Activated CD8-positive, alpha-beta T cell treated with anti-CD3 and anti-CD28 coated beads, Interleukin-2, amount 10 ng/mL, durations not matched to agents 7 days and 5 days (primary cell): ENCODE measurements at places on chromosomes 7 and 10.

DNA sequence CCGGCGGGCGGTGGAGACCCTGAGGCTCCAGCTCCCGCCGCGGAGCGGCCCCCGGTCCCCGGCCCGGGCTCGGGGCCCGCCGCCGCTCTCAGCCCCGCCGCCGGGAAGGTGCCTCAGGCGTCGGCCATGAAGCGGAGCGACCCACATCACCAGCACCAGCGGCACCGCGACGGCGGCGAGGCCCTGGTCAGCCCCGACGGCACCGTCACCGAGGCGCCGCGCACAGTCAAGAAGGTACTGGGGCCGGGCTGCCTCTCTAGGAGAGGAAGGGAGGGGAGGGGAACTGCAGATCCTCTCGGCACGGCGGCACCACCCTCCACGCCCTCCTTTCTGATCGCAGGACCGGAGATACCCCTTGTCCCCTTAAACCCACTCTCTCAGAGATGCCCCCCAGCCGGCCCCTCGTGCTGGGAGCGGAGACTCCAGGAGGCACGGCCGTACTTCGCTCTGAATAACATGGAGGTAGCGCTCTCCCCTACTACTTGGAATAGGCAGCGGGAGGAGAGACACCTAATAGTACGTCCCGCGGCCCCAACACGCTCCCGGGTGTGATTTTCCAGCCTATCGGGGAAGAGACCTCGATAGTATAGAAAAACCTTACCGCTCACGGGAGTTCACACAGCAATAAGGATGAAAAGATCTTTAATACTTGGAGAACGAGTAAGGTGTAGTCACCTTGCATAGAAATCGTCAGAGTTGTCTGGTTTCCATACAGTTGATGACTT lies 538 bp downstream of the AHCYL2 start:
- no peaks in the 10 kb centered on the region for H3K36me3 ChIP-seq
- peaks cover 32% of the 10 kb centered on the region for H3K4me1 ChIP-seq
- H3K4me3 ChIP-seq: peak overlapping the region; percentile 85
- DNase-seq: peak; percentile 68
- H3K27ac ChIP-seq: peak overlapping the region; percentile 73
- H3K27me3 ChIP-seq: no peaks in the 10 kb centered on the region

- no peaks in the 10 kb centered on the region for H3K27me3 ChIP-seq
- peaks cover 43% of the 10 kb centered on the region for H3K36me3 ChIP-seq
- no peak for DNase-seq
- no peak overlapping the region for H3K27ac ChIP-seq
- H3K4me1 ChIP-seq: peaks cover 3% of the 10 kb centered on the region
Measured at GRCh38 chr10:74072503-74072902, 74.6 kb downstream of the VCL start.

GRCh38 chr7:91811236-91811635 lies 69.3 kb downstream of the MTERF1 start:
- no peak for DNase-seq
- H3K36me3 ChIP-seq: no peaks in the 10 kb centered on the region
- H3K4me1 ChIP-seq: no peaks in the 10 kb centered on the region

GRCh38 chr7:87628780-87629569 lies 777 bp downstream of the RUNDC3B start:
- peaks cover 12% of the 10 kb centered on the region for H3K27me3 ChIP-seq
- H3K4me1 ChIP-seq: peaks cover 11% of the 10 kb centered on the region
- H3K36me3 ChIP-seq: no peaks in the 10 kb centered on the region
- H3K27ac ChIP-seq: no peak overlapping the region
- H3K4me3 ChIP-seq: peak overlapping the region; percentile 77
- DNase-seq: peak; percentile 38

DNA sequence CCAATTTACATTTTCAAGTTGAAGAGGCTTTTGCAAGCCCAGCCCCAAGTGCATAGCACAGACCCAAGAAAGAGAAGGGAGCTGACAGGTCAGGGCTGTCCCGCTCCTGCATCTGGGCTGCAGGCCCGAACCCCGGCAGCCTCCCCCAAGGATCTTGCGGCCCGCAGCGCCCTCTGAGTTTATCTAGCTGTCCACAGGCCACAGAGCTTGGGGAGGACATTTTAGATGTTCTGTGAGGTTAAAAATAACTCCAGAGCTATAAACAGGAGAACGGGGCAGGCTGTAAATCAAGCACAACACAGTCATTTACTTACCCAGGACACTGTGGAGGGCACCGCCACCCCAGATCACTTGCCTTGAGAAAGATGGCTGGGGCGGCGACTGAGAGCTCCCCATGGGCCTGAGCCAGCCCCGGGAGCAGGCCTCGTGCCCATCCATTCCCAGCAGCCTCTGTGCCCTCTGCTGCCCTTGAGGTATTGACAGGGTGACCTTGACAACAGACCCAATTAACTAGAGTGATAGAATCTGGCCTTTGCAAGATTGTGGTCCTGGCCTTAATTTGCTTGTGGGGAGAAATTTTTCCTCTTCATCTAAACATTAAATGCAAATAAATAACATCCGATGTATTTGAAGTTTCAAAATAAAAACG lies 563.0 kb downstream of the TCERG1L start:
- no peak overlapping the region for H3K4me3 ChIP-seq
- no peaks in the 10 kb centered on the region for H3K27me3 ChIP-seq
- H3K27ac ChIP-seq: no peak overlapping the region
- no peak for DNase-seq
- no peaks in the 10 kb centered on the region for H3K36me3 ChIP-seq

DNA sequence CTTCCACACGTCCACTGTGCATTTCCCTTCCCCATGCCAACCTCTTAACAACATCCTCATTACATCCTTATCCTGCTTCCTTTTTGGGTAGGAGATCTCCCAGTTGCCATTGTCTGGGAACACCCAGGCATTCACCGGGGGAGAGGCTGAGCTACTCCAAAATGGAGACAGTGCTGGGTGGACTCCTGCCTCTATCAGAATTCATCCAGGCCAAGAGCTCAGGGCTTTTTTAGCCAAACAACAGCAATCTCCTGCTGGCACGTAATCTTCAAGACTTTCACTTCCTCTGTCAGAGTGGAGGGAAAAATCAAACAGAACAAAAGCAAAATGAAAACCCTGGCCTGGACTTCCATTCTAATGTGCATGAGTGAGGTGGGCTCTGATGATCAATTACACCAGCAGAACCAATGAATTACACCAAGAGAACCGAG lies 245.0 kb downstream of the PRPF18 start:
- no peaks in the 10 kb centered on the region for H3K36me3 ChIP-seq
- H3K4me1 ChIP-seq: peaks cover 6% of the 10 kb centered on the region
- DNase-seq: no peak
- peak overlapping the region; percentile 15 for H3K27ac ChIP-seq

DNA sequence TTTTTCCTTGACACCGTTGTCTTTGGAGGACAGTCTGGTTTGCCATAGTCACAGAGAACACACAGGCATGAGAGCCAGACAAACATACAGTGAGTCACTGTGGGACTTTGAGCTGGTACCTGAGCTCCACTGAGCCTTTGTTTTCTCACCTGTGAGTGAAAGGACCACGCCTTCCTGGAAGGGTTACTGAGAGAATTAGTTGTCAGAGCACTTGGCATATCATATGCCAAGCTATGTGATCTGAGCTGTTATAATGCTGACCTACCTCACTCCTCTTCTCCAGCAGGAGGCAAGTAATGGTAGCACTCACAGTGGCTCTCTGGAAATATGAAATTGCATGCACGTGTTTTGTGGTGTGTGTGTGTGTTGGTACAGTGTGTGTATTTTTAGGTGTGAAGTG lies 59.7 kb downstream of the CXCL12 start:
- peaks cover 3% of the 10 kb centered on the region for H3K27me3 ChIP-seq
- H3K4me1 ChIP-seq: no peaks in the 10 kb centered on the region
- H3K36me3 ChIP-seq: no peaks in the 10 kb centered on the region
- no peak overlapping the region for H3K27ac ChIP-seq
- no peak overlapping the region for H3K4me3 ChIP-seq

- no peak for DNase-seq
- H3K27me3 ChIP-seq: no peaks in the 10 kb centered on the region
- no peak overlapping the region for H3K27ac ChIP-seq
- H3K4me1 ChIP-seq: peaks cover 28% of the 10 kb centered on the region
Measured at GRCh38 chr10:3772361-3773171, 12.4 kb downstream of the KLF6 start.

DNA sequence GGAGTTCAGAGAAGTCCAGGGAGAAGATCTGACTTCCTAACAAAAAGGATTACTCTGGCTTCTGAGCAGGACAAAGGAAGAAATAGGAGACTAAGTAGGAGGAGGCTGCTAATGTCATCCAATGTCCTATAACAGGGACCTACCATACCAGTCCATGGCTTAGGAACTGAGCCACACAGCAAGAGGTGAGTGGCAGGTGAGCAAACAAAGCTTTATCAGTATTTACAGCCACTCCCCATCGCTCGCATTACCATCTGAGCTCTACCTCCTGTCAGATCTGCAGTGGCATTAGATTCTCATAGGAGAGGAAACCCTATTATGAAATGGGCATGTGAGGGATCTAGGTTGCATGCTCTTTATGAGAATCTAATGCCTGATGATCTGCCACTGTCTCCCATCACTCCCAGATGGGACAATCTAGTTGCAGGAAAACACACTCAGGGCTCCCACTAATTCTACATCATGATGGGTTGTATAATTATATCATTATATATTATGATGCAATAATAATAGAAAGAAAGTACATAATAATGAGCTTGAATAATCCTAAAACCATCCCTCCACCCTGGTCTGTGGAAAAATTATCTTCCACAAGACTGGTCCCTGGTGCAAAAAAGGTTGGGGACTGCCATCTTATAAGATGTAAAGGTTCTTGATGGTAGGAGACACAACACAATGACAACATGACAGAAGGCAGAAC lies 487.4 kb downstream of the PLXDC2 start:
- no peaks in the 10 kb centered on the region for H3K36me3 ChIP-seq
- no peaks in the 10 kb centered on the region for H3K27me3 ChIP-seq

DNA sequence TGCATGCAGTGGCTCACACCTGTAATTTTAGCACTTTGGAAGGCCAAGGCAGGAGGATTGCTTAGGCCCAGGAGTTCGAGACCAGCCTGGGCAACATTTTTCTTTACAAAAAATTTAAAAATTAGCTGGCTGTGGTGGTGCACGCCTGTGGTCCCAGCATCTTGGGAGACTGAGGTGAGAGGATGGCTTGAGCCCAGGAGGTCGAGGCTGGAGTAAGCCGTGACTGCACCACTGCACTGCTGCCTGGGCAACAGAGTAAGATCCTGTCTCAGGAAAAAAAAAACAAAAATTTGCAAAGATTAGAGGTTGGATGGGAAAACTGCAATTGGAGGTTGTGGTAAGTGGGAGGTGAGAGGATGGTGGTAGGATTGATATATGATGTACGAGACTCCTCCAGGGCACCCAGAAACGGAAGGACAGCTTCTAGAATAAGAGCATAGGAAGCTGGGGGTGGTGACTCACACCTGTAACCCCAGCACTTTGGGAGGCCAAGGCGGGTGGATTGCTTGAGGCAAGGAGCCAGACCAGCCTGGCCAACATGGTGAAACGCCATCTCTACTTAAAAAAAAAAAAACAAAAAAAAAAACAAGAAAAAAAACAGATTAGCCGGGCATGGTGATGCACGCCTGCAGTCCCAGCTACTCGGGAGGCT lies 19.1 kb upstream of the PARP12 start:
- no peaks in the 10 kb centered on the region for H3K36me3 ChIP-seq
- no peak overlapping the region for H3K4me3 ChIP-seq
- peaks cover 2% of the 10 kb centered on the region for H3K27me3 ChIP-seq
- H3K27ac ChIP-seq: no peak overlapping the region

- no peak overlapping the region for H3K4me3 ChIP-seq
- no peak for DNase-seq
- H3K36me3 ChIP-seq: no peaks in the 10 kb centered on the region
- H3K4me1 ChIP-seq: peaks cover 5% of the 10 kb centered on the region
- no peak overlapping the region for H3K27ac ChIP-seq
Measured at GRCh38 chr10:42864575-42864974, 82.0 kb downstream of the BMS1 start.

DNA sequence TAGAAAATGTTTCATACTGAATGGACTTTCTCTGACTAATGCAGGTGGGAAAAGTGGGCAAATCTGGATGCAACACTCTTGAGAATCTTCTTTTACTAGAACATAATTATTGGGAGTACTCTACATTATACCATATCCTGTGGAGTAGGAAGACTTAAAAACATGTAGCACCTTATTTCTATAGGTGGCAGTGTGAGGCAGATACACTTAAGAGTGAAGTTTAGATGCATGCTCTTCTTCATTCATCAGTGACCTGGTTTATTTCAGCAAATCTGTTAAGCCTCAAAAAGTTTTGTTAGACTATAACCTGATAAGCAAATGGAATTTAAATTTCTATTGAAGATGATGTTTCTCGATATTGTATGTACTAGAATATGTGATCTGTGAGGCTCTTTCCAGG lies 1087.1 kb upstream of the LRRN3 start:
- H3K4me1 ChIP-seq: no peaks in the 10 kb centered on the region
- H3K4me3 ChIP-seq: no peak overlapping the region
- no peaks in the 10 kb centered on the region for H3K27me3 ChIP-seq
- no peaks in the 10 kb centered on the region for H3K36me3 ChIP-seq
- no peak for DNase-seq

DNA sequence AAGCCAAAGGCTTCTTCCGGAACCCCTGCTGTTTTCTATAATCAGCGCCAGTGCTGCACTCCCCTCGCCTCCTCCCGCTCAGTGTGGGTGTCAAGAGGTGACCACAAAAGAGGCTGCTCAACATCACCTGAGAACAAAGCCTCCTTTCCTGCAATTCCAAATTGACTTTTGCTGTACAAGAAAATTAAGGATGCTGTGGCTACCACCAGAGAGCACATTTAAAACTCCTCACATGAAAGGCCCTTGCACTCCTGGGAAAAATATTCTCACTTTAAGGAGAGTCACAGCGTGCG lies 96.4 kb downstream of the HIPK2 start:
- peaks cover 48% of the 10 kb centered on the region for H3K4me1 ChIP-seq
- H3K36me3 ChIP-seq: peaks cover 14% of the 10 kb centered on the region
- H3K4me3 ChIP-seq: peak overlapping the region; percentile 46
- peak overlapping the region; percentile 82 for H3K27ac ChIP-seq

- H3K4me1 ChIP-seq: no peaks in the 10 kb centered on the region
- no peaks in the 10 kb centered on the region for H3K27me3 ChIP-seq
- no peak for DNase-seq
- H3K4me3 ChIP-seq: no peak overlapping the region
Measured at GRCh38 chr7:129468547-129468946, 33.8 kb upstream of the SMKR1 start.

GRCh38 chr7:143512488-143513340 lies 35.0 kb downstream of the TAS2R41 start:
- H3K27ac ChIP-seq: no peak overlapping the region
- H3K36me3 ChIP-seq: no peaks in the 10 kb centered on the region
- no peak for DNase-seq
- no peak overlapping the region for H3K4me3 ChIP-seq

DNA sequence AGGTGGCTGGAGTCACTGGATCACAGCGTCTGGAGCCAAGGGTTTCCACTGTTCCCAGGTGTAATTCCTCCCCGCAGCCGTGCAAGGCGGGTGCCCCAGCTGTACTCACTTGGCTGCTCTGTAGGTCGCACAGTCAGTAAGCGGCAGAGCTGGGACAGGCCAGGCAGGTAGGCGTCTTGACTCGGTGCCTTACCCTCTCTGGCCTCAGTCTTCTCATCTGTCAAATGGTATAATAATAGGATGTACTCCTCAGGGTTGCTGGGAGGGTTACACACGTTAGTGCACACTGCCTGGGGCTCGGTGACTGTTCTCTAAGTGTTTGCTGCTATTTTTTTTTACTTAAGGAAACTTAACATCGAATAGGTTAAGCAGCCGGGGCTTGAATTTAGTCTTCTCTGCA lies 27.0 kb downstream of the MYL10 start:
- no peak overlapping the region for H3K27ac ChIP-seq
- DNase-seq: no peak
- no peaks in the 10 kb centered on the region for H3K4me1 ChIP-seq
- no peaks in the 10 kb centered on the region for H3K36me3 ChIP-seq
- H3K27me3 ChIP-seq: no peaks in the 10 kb centered on the region
